ENCODE measurements at places on chromosomes 11 and 22.

DNA sequence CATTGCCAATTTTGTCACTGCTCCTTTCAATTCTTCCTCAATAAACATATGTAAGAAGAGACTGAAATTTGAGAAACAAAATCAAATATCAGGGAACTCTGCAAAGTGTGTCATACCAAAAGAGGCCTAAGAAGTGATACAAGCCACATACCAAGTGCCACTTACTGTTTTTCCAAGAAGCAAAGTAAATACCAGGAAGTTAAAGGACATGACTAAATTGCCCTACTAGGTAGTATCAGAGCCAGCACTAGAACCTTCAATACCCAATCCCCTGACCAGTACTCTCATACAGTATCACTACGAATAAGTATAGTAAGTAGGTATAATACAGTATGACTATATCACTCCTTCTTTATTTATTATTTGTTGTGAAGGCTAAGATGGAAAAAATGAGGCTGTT, 13.6 kb downstream of the MAML2 start:
- no peak for DNase-seq

GRCh38 chr11:72740562-72741428, 11.4 kb downstream of the ARAP1 start:
- no peak for DNase-seq

DNA sequence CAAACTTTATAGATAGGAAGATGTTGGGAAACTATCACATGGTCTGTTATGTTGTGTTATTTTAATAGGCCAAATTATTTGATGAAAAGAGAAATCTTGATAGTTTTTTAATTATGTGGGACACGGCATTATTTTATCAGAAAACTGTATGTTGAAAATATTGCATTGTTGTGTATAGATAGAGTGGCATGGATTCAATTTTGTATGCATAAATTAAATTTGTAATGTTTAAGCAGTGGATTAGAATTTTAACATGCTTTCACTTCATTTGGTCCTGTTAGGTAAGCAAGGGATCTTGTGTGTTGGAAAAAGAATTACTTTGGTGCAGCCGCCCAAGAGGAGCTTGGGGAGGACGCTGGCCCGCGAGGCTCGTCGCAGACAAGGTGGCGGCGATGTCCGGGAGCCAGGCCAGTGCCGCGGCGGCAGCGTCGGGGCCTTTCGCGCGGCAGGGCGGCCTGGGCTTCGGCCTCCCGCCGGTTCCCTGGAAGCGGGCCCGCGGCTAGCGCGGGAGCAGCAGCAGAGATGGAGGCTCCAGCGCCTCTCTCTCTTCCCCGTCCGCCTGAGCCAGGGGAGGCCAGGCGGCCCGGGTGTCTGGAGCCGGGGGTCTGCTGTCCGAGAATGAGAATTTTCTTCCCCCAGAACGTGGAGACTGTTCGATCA, 82.7 kb downstream of the GGT1 start:
- no peak for DNase-seq

DNA sequence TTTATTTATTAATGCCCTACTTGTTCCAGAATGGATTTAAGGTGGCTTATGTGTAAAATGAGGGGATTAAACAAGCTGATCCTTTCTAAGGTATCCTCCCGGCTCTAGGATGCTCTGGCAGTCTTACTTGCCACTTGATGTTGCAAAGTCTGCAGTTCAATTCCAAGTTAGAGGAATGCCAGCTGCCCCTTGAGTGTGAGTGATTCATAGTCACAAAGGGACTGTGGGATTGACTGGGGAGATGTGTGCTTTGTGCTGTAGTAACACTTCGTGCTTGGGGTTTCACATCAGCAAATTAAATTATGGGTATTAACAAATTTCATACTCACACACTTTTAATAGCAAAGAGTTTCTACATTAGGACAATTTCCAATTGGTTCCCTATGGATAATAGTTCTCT, 550.8 kb upstream of the CADM1 start:
- DNase-seq: no peak

GRCh38 chr11:6667733-6668374, 12.2 kb upstream of the DCHS1 start:
- no peak for DNase-seq

DNA sequence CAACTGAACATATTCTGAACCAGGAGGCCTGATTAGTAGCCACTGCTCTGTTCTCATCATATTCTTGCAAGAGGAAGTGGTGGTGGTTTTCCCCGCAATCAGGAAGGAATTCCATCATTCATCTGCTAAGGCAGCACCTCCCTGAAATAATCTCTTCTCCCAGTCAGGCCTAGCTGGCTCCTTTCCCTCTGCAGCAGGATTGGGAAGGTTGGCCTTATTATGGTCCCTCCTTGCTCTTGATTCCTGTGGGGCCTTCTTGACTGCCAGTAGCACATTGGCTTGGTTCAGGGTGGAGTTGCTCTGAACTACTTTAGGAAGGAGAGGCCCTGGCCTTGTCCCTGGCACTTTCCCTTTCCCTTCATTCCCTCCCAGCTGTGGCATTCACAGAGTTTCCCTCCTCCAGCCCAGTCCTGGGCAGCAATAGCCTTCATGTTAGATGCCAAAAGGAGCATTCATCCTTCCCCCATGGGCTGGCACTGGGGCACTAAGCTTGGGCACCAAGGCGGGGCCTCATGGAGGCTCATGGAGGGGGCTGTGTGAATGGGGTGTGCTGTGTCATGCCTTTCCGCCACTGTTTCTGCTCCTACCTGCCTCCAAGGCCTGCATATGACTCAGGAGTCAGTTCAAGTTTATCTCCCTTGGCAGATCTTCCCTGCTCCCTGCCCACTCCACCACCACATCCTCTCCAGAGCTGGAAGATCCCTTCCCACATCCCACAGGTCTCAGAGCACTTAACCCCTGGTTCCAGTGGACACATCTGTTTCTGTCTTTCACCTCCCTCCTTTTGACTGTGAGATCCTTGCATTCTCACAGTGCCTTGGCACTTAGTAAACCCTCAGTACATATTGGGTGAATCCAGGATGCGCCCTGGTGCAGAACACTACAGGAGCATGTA, 27.6 kb upstream of the CD44 start:
- no peak for DNase-seq

- DNase-seq: no peak
Observed at GRCh38 chr11:123091506-123091905, 29.6 kb upstream of the HSPA8 start.

DNA sequence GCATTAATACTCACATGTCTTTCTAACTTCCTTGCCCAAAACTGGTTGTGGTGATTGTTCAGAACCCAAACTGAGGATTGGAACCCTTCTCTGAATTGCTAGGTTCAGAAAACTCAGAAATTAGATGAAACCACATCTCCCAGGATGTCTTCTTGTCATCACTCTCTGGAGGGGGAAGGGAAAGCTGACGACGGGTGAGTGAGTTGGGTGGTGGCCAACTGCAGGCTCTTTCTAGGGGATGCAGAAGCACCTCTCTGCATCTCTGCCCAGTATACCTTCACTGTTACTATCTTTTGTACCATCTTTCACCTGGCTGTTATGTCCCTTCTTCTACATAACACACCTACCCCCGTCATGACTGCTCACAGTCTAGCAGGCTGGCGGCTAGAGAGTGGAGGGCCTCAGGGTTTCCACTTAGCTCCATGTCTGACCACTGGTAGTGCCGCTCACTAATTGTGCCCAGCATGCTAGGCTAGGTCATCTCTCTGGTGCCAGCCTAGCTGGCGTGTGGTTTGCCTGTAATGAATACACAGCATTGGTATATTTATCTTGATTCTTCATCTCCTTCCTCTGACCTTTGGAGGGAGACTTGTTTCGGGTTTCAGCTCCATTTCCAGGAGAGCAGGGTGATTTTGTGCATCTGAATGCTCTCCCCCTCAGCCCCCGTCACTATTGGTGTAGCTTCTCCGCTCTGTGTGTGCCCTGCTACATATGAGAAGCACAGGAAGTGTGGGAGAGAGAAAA, 7.3 kb downstream of the GRAMD1B start:
- DNase-seq: no peak

DNA sequence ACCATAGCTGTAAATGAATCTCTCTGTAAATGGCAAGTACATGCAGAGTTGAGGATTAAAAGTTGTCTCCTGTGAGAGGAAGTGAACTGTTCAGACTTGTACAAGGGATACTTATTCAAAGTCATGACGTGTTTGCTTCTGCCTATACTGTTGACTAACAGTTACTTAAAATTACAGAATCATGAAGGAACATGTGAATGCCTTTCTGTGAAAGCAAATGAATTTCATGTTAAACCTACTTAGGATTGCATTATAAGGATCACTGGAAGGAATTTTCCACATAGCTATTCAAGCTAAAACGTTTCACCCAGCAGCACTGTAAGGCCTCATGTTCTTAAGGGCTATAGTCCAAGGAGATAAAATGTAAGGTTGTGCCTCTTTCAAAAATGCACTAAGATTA, 93.4 kb upstream of the BIRC3 start:
- no peak for DNase-seq

DNA sequence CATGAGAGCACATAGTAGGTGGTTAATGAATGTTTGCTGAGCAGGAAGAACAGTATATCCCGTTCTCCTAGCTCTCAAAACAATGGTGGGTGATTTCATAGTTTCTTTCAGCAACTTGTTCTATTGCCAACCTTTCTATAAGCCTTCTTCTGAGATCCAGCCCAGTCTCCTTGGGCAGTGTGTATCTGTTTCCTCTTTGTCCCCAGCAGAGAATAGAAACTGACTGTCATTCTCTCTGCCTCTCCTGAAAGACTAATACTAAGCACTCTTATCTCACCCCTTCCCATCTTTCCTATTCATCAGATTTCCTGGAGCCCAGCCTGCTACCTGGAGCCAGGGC, 272.9 kb downstream of the ST3GAL4 start:
- DNase-seq: no peak

GRCh38 chr11:488992-489391, 18.1 kb downstream of the RNH1 start:
- DNase-seq: no peak
